ENCODE measurements at places on chromosomes 2 and 18. TPM values are rescaled to one million over a fixed set of nuclear protein-coding genes. Genes with fewer than 3 reads are reported as not detected.

RPRM gene
- not detected for total RNA-seq

FMNL2 gene
- total RNA-seq: 14.3 TPM

REG3G gene
- not detected for total RNA-seq

FIGN gene
- total RNA-seq: not detected

INHBB gene
- not detected for total RNA-seq

DIPK1C gene
- not detected for total RNA-seq

IFIH1 gene
- 14.5 TPM for total RNA-seq

DOK6 gene
- not detected for total RNA-seq

NEB gene
- 0.27 TPM for total RNA-seq

HOXD8 gene
- total RNA-seq: not detected

Data from activated T-helper 2 cell treated with anti-CD3 and anti-CD28 coated beads, Interferon-gamma antibody, Interleukin-2, Interleukin-4, amounts not matched to agents 10 μg/mL and 5 μg/mL and 100 μg/mL, durations not matched to agents 14 hours and 24 hours and 36 hours (primary cell).